ENCODE measurements at places on chromosomes 5 and 9.

DNA sequence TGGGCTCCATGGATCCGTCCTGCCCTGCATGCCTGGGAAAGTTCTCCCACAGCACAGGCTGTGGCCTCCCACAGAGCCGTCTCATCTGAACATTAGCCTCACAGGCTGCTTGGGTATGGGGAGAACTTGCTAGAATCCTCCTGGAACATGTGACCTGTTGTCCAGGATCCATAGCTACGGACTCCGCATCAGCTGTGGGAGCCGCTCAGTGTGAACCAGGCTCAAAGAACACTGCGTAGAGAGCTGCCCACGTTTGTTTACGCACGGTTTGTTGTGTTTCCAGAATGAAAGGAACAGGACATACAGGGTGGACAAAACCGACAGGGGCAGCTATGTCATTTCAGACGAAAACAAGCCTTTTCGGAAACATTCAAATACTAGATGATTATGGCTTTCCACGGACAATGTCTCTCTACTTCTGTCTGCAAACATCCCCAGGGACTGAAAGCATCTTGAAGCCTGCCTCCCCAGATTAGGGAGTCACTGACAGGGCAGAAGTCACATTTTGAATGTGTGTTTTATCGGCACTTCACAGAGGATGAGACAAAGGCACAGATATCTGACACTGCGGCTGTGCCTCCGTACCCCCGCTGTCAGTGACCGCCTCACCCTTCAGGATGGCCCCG lies 390.3 kb downstream of the GADD45G start:
- no peak for DNase-seq

- no peak for DNase-seq
These were observed 146.1 kb upstream of the RPS23 start for GRCh38 chr5:82424211-82424610.

GRCh38 chr5:143196601-143197259 lies 206.8 kb downstream of the NR3C1 start:
- no peak for DNase-seq

DNA sequence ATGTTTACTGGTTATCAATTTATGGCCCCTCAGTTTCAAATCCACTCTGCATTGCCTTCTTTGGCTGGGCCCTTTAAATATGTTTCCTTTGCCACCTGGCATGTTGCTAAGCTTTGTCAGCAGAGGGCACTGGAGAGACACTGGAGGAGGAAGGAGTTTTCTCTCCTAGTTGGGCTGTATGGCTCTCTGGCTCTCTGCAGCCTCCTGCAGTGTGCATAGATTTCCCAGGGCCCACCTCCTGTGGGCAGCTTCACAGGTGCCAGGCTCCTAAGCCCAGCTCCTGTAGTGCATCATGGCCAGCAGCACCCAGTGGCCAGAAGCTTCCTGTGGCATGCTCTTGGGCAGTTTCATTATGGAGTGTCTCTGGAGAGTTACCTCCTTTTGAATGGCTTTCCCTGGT lies 23.3 kb downstream of the CAVIN4 start:
- no peak for DNase-seq

DNA sequence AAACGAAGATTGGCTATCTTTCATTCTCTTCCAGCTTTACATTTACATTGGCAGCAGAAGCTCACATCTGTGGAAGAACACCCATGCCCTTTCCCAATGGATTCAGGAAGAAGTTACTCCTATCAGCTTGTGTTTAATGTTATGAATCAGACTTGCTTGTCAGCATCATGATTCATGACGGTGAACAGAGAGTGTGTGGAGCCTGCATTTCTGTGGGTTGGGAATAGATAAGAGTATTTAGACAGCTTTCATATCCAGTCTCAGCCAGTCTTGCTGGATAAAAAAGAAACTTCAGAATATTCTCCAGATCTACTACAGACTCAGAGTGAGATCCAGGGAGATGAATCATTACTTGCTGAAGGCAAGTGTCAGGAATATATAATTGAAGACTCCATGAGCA lies 812.9 kb upstream of the ZNF608 start:
- peak; percentile 98 for DNase-seq

DNA sequence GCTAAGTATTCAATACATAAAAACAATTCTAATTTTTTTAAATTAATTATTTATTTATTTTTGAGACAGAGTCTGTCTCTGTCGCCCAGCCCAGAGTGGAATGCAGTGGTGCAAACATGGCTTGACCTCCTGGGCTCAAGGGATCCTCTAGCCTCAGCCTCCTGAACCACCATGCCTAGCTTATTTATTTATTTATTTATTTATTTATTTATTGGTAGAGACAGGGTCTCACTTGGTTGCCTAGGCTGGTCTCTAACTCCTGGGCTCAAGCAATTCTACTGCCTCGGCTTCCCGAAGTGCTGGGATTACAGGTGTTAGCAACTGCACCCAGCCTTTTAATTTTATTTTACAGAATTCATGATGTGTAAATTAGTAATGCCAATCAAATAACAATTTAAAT lies 33.7 kb upstream of the ZFYVE16 start:
- DNase-seq = no peak

DNA sequence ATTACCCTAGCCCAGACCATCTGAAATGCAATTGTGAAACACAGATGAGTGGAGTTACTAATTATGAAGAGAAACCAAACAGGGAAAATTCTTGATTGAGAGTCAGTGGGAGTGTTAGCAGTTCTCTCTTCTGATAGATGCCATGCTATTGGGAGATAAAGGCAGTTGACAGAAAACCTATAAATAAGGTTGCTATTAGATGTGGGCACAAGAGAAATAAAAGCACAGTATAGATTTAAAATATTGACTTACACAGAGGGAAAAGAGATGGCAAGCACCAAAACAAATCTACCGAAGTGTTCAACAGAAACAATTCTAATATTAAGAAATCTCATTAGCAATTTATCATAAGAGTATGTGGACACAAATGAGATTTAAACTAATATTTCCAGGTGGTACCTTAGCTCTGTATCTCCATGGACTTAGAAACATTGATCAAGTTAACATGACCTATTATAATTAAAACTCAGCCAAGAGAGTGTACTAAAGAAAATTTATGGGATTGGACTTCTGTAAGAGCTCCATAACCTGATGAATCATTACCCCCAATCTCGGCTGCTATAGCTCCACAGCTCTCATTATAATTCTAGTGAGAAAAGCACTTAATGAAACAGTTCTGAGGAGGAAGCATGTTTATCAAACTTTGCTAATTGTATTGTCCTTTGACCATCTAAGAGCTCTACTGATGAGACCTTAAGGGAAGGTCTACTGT lies 665.0 kb upstream of the RIOK2 start:
- DNase-seq = no peak

- DNase-seq = no peak
These were observed 77.0 kb upstream of the DAP start for GRCh38 chr5:10838038-10838437.

DNA sequence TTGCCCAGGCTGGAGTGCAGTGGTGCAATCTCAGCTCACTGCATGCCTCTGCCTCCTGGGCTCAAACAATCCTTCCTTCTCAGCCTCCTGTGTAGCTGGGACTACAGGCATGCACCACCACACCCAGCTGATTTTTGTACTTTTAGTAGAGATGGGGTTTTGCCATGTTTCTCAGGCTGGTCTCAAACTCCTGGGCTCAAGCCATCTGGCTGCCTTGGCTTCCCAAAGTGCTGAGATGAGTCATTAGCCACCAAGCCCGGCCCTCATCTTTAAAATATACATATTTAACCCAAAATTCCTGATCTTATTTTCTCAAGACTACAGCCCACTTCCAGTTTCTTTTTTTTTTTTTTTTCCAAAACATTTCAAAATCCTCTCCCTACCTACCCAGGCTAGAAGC lies 31.7 kb upstream of the MINAR2 start:
- DNase-seq = no peak

DNA sequence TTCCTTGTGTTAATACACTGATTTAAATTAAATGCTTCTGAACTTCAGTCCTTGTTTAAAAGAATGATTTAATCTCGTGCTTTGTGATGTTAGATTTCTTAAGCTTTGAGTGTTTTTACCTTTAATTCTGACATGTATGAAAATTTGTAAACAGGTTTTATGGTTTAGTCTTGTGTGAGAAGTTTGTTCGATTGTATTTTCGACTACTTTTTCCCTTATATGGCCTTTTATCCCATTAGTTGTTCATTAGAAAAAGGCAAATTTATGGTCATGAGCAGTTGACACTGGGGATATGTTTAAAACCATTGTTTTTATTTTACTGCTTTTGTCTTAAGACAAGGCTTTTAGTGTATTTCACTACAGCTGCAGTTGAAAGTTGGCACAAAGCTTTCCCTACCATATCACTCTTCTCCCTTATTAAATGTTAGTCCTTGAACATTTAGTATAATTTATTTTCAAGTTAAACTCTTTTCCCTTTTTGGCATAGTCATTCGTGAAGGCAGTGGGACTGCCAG lies 3.3 kb downstream of the UBE2R2 start:
- no peak for DNase-seq

DNA sequence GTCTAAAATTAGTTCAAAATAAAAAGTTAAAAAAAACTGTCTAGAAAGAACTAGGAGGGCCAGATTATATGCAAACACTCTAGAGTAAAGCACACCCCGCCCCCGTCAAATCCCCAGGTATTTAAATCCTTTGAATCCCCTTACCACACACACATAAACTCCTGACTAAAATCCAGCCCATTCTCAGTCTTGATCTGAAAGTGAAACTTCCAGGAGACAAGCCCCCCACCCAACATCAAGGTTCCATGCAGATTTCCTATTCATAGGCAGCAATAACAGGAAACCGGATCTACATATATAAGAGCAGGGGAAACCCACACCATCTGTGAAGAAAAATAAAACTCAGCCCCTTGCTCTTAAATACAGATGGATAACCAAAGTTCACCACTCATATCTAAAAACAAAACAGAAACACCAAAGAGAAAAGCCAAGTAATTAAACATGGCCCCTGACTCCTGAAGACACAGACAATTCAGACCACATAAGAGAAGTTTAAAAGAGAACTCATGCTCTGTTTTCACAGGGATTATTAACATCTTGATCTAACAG lies 42.3 kb downstream of the MARCHF3 start:
- DNase-seq = peak; percentile 90
